ENCODE measurements at places on chromosomes 3 and 15.
A peak's percentile ranks its signal among the peaks of the same experiment; 100 is the strongest.

DNA sequence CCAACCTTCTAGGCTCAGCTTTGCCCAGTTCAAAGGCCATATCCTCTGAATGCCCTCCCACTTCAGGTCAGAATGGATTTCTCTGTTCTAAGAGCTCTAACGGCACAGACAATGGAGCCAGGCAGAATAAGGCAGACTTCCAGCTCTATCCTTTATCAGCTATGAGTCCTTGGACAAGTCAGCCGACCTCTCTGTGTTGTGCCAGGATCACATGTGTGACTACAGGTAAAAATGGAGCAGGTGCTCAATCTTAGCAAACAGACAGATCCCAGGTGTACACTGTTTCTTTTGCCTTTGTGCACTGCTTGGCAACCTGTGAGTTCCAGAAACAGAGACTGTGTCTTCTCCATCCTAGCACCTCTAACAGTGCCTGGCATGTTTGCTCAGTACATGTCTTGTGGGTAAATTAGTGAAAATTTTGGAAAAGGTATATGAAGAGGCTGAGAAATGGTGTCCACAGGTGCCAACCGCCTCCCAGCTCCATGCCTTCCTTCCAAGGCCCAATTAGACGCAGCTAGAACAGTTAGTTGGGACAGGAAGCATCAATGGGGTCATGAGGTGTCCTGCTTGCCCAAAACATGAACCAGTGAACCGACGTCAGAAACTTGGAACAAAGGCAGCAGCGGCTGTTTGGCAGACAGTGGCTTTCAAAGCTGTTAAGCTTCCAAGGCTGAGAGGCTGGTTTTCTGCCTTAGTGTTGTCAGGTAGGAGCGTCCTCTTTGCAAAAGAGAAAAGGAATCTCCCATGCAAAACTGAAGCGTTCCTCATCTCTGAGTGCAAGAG is 28.7 kb downstream of the TLE3 start:
- no peak for DNase-seq

GRCh38 chr15:74842581-74843444 is at the start of gene ULK3:
Gene ULK3 (minus strand): TSS chr15:74843156. CDS start chr15:74843105, 51 bp downstream.
- peak; percentile 84 for DNase-seq

DNA sequence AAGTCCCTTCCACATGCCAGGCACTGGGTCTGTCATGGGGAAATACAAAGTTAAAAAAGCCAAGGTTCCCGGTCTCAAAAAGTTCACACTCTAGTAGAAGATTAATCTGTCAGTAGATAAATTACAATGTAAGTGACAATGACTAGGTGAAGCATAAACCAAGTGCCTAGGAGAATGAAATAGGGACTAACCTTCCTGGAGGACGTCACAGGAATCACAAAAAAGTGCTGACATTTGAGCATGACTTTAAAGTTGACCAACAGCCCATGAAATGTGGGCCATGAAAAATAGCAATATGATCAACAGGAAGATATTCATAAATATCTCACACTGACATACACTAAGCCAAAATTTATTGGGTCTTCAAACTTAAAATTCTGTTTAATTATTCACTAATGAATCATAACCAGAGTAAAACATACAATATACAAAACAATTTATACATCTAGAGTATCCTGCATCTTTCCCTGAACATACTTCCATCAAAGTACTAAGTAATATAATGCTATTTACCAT is 20.0 kb downstream of the COPS2 start:
- no peak for DNase-seq

DNA sequence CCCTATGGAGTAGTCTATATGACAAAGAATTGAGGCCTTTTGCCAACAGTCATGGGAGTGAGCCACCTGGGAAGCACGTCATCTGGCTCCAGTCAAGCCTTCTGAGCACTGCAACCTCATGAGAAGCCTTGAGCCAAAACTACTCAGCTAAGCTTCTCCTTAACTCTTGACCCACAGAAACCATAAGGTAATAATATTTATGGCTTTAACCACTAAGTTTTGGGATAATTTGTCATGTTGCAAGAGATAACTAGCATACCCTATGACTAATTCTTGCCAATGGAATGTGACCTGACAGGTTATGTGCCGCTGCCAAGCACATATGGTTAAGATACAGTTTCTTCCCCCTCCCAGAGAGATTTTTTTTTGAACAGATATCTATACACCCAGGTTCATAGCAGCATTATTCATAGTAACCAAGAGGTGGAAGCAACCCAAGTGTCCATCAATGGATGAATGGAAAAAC is 11.8 kb upstream of the SLC6A11 start:
- no peak for DNase-seq

- no peak for DNase-seq
Measured at GRCh38 chr3:27714692-27715453, 7.2 kb downstream of the EOMES start.

GRCh38 chr3:57706462-57706861 is 13.6 kb upstream of the DENND6A start:
- no peak for DNase-seq

- DNase-seq: no peak
Measured at GRCh38 chr3:7520059-7520458, 659.1 kb downstream of the GRM7 start.

DNA sequence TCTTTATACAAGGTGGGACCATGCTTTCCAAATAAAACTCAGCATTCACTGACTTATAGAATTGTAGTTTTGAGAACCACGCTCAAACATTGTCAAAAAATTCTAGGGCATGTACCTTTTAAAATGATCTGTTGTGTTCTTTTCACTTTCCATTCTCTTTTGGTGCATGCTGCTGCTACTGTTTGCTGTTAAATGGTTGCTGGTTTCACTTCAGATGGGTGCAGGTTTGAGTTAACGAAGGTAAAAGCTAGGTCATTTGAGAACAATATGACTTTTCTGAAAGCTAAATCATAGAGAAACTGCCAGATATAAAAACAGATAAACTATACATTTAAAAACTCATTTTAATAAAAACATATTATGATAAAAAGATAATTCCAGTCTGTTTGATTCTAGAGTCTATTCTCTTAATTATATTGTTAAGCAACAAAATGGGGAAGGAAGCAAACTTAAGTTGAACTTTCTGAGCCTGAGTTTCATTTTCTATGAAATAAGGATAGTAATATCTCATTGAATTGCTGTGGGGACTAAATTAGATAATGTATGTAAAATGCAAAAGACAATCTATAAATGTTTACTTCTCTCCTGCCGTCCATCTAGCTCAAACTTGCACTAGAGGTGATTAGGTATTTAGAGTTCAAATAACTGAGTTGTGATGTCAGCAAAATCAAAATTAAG is 82.4 kb downstream of the OXSM start:
- DNase-seq: no peak

GRCh38 chr15:85718271-85718971 is 76.3 kb downstream of the KLHL25 start:
- no peak for DNase-seq

- no peak for DNase-seq
Measured at GRCh38 chr3:25427155-25427554, 908 bp upstream of the RARB start.

- no peak for DNase-seq
Measured at GRCh38 chr15:75425966-75426500, 25.5 kb downstream of the SIN3A start.

DNA sequence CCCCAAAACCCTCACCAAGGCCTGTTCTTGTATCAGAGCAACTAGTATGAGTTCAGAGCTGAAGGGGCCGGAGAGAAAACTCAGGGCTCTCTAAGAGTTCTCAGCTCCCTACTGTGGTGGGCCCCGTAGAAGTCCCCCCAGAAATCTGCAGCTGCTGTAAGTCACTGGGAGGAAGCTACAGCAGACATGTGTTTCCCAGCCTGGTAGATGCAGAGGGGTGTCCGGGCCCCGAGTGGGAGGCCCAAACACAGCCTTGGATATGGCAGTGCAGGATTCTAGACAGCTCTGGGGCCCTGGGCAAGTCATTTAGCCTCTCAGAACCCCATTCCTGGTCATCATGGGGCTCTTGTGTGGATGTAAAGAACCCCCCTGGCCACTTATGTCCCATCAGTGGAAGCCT is 39.2 kb upstream of the CSPG4 start:
- no peak for DNase-seq

GRCh38 chr3:87771337-87772192 is 287.2 kb downstream of the CGGBP1 start:
- DNase-seq: no peak

- DNase-seq: no peak
Measured at GRCh38 chr3:122947738-122948137, 79.8 kb downstream of the SEMA5B start.

- no peak for DNase-seq
Measured at GRCh38 chr15:91668370-91668769, 185.1 kb upstream of the SLCO3A1 start.

- DNase-seq: no peak
Measured at GRCh38 chr3:68249265-68249664, 594.9 kb upstream of the SUCLG2 start.

GRCh38 chr3:36709281-36709680 is 55.1 kb downstream of the DCLK3 start:
- DNase-seq: no peak

DNA sequence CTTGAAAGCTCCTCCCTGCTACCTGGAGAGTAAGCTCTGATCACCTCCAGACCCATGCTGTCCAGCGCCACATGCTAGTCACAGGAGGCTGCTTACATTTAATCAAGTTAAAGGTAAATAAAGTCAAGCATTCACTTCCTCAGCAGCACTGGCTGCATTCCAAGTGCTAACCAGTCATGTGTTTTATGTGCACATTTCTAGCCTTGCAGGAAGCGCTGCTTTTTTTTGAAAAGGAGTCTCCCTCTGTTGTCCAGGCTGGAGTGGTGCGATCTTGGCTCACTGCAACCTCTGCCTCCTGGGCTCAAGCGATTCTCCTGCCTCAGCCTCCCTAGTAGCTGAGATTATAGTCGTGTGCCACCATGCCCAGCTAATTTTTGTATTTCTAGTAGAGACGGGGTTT is 279.2 kb downstream of the GABRG3 start:
- DNase-seq: no peak

DNA sequence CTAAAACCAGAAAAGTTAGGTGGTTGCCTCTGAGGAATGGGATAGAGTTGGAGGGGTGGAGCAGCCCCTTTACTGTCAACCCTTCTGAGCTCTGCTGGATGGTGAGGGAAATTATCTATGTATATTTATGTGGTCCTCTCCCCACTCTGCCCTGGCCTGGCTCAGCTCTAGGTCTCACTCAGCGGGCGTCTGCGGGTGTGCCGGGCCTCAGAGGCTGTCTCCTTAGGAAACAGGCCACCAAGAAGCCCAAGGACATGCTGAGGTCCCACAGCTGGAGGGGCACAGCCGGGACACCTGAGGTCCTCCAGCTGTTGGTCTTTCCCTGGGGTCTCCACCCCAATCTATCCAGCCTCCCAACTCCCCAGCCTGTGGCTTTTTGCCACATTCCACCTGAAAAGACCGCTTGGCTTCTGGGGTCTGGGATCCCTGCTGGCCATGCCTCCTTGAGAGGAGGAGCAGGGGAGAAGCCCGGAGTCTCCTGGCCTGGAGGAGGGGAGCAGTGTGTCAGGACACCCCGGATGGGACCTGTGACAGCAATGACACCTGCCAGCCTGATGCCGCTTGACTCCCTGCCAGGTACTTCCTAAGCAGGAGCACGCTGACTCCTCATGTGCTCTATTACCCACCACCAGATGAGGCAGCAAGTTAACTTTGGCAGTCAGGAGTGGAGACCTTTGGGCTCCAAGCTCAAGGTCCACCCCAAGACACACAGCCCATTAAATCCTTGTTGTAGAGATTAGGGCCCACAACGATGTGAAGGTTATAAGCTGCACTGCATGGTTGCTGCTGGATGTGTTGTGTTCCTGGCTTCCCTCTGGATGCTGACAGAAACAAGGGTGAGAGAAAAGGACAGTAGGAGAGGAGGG is at the start of gene SLC28A1:
Gene SLC28A1, plus strand, starts transcription at position 747 of the 866 bp plus-strand sequence. CDS start 3,099 bp downstream, outside the sequence.
- DNase-seq: no peak

DNA sequence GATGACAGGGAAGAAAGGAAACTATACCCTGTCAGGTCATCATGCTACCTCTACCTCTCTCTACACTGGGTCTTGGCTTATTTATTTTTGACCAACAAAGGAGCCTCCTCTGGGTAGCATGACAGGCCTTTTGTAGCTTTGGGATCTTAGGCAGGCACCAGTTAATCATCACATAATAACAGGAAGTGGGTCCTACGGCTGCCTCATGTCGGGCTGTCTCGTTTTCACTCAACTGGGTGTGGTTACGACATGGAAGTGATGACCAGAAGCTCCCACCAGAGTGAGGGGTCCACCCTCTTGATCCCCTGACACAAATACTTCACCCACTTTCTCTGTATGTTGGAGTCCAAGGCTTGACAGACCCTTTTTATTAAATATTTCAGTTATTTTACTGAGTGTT is 105.3 kb downstream of the CD47 start:
- DNase-seq: no peak

GRCh38 chr3:66475386-66476020 is 25.3 kb downstream of the LRIG1 start:
- no peak for DNase-seq

DNA sequence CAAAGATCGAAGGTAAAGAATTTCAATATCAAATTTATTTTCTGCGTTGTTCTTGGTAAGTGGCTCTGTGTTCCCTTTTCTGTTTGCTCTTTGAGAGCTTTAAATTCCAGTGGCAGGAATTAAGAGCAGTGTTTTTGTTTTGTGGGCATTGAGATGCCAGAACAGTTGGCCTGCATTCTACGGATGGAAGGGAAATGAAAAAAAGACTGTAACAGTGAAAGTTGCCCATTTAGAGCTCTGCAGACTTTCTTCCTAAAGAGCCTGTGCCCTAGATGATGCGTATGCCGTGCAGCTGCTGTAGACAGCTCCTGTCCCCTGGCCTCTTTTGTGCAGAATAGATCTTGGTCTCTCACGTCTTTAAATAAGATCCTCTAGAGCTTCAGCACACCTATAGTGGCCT is 58.8 kb downstream of the KAT2B start:
- no peak for DNase-seq

GRCh38 chr3:171456765-171457606 is 3.2 kb downstream of the TNIK start:
- DNase-seq: no peak

DNA sequence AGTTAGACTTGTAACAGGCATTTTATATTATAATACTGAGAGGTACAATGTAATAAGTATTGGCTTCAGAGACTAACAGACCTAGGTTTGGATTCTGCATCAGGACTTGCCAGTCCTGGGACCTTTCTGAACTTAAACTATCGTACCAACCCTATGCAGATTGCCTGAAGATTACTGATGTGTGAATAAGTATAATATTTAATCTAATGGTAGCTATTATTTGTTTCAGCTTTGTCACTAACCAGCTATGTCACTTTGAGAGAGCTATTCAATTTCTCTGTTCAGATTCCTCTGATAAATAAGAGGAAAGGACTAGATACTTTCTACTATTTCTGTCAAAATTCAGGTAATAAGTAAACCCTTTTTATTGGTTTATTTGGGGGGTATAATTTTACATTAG is 184.4 kb upstream of the NECTIN3 start:
- DNase-seq: no peak

- DNase-seq: no peak
Measured at GRCh38 chr15:88703533-88703932, 64.7 kb downstream of the ISG20 start.

DNA sequence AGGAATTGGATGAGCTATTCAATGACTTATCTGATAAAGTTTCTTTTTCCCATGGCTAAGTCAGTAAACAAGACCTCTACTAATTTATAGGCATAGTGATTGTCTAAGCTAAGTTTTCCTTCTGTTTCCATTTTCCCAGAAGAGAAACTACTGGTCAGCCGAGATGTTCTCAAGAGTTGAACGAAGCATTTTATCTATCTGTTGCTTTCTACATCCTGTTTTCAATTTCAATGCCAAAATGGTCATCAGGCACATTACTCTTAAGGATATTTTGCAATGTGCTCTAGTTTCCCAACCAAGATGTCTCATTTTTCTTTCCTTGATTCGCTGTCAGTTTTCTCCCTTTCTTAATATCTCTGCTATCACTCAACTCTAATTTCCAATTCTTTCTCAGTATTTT is 228.7 kb downstream of the MBNL1 start:
- no peak for DNase-seq

- DNase-seq: no peak
Measured at GRCh38 chr3:129603561-129603942, 2.9 kb downstream of the PLXND1 start.
